Cortex of kidney (tissue), 1 donor: ENCODE measurements at places on chromosomes 2 and 18.

DNA sequence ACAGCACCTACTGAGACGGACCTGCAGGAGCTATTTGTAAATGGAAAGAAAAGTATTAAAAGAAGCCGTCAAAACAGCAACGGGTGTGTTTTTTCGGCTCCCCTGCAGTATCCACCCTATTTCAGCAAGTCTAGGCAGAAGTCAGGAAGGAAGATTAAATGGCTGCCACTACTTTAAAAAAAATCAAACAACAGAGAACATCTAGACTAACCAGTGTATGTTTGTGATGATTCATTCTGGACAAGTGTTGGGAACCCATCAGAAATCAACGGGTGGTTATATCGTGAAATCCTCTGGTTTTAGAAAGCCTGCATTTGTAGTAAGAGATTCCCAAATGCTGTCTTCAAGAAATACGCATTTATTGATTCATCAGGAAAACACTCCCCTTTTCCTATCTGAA is 9.0 kb downstream of the PMAIP1 start:
- DNase-seq = no peak

GRCh38 chr18:741931-742512 is 29.6 kb upstream of the ENOSF1 start:
- DNase-seq = no peak

- no peak for DNase-seq
These were observed 274.7 kb downstream of the RND3 start for GRCh38 chr2:150212722-150213171.

DNA sequence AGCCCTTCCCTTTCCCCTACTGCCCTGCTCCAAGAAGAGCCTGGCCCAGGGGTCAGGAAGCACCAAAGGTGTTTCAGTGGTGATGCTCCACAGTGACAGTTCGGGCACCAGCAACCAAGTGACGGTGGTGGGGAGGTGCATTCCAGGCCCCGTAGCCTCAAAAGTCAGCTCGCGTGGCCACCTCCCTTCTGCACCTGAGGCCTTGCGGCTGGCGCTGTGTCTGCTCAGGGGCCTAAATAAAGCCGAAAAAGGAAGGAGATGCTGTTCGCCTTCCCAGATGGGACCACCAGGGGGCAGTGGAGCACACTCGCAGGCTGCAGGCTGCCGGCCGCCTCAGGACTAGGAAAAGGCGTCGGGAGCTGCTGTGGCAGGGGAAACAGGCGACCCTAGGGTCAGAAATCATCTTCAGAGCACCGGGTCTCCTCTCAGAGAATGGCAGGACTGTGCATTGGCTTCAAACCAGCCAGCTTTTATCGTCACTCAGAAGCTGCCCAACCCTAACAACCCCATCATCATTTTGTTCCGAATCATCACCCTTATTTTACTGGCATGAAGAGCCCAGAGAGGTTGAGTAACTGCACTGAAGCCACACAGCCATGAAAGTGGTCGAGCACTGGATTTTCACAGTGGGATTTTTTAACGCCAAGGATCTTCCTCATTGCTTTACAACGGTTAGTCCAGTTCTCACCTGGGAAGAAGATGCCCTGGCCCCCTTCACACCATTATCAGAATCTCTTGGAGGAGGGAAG is 213.0 kb upstream of the CELF4 start:
- no peak for DNase-seq

GRCh38 chr18:48133671-48134251 is 203.3 kb upstream of the SMAD2 start:
- DNase-seq = no peak

GRCh38 chr2:219000569-219000960 is 7.3 kb upstream of the CRYBA2 start:
- DNase-seq = no peak

- DNase-seq = no peak
These were observed 3.4 kb upstream of the HOXD4 start for GRCh38 chr2:176147800-176148496.

DNA sequence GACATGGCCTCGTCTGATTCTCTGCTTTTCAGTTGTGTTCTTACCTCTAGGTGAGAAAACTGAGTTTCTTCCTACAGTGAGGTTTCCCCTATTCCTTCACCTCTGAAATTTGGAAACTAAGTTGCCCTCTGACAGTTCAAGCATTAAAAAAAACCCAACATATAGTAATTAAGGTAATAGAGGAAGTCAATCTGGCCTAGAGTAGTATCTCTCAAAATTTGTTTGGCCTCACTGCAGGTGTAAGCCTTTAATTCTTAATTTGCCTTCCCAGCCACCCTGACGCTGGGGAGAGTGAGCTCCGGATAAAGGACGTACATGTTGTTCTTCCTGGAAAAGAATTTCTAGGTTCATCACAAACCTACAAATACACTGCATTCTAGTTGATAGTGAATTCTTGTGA is 1.4 kb downstream of the CAD start:
- DNase-seq = no peak

DNA sequence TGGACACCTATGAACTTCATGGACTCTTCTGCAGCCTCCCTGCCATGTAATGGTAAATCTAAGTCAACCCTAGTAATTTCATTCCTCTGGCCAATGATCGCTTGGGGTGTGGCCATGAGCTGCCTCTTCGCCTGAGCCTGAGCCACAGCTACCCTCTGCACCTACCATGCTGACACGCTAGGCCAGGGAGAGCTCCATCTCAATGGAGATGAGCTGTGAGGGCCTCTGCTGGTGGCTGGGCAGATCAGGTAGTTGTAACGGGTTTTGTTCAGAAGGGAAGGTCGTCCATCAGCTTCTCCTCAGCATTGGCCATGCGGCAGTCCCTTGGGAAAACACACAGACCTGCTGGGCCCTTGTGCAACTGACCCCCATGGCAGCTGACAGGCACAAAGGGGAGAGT is 24.4 kb downstream of the MPHOSPH10 start:
- DNase-seq = no peak

DNA sequence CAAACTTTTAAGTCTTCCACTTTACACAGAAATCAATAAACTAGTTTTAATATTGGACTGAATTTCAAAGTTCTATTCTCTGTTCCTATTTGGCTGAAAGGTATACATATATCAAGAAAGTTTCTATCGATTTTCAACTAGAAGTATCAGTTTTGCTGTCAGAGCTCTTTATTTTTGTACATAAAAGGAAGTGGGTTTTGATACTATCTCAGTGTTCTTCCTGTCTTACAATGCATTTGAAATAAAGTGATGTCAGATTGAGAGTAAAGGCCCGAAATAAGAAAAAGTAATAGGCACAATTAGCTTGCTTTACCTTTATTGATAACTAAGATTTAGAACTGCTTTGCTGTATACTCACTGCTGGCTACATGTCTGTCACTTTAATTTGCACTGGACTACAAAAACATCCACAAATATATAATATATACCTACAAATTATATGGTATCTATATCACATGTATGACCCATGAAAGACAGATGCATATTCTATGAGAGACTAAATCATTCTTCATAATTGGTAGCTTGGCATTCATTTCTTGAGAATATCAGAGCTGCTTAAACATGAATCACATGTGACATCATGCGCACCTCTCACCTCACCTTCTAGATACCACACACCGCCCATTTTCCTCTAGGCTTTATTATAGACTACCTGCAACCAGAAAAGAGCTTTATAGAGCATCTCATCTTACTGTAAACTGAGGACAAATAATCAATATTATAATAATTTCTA is 83.6 kb downstream of the ASXL2 start:
- no peak for DNase-seq

DNA sequence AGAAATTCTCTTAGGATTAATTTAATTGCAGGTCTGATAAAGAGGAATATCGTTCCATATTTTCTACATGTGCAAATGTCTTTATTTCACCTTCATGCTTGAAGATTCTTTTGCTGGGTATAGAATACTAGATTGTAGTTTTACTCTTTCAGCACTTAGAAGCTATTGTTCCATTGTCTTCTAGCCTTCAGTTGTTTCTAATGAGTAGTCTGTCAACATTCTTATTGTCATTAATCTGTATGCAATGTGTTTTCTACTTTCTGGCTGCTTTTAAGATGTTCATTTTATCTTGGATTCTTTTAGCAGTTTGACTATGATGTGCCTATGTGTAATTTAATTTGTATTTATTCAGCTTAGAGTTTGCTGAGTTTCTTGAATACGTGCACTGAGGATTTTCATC is 64.3 kb upstream of the ZNF385B start:
- no peak for DNase-seq

DNA sequence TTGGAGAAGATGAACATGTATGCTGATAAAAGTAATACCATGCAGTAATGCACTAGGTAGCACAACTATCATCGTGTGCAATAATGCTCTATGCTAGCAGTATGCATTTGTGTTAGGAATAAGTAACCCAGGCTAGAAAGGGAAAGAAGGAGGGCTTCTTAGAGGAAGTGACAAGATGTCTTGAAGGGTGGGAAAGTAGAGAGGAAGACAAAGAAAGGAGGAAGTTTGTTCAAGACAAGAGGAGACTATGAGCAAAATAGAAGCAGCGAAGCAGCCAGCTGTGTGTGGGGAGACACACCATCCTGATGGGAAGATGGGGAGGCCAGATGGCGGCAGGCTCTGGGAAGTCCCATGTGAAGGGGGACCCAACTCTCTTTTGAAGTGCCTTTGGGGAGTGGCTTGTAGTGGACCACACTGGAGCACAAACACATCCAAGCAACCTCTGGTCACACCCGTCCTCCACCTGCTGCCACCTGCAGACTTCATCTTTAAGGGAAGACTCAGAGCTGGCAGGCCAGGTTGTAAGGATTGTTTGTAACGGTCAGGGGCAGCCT is 39.9 kb upstream of the INHBB start:
- no peak for DNase-seq

GRCh38 chr2:96626553-96626942 is 11.6 kb downstream of the KANSL3 start:
- DNase-seq = no peak

DNA sequence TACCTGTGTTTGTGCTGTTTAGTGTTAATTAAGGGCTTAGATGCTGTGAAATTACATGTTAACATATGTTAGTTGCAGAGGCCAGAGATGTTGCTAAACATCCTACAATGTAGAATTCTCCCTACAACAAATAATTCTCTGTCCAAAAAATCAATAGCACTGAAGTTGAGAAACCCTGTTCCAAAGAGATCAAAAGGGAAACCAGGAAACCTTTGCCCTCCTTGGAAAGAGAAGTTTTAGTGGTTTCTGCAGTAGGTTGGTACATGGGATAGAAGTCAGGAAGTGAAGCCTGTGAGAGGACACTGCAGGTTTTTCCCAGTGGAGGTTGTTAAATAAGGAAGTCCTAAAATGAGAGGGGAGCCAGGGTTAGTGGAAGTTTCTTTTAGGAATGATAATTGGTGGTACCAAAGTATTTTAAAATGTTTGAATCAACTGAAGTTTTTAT is 6.3 kb upstream of the RMDN2 start:
- DNase-seq = no peak
